ENCODE measurements at places on chromosomes 16 and 17. TPM values are rescaled to one million over a fixed set of nuclear protein-coding genes. Genes with fewer than 3 reads are reported as not detected.

CHST4 gene
- not detected for polyA plus RNA-seq

- DNase-seq = no peak
Observed at GRCh38 chr17:16569358-16569712, 331 bp upstream of the ZNF287 start.

SLC13A2 gene
- polyA plus RNA-seq = not detected

GRCh38 chr17:1521086-1521640, 4.8 kb upstream of the INPP5K start:
- DNase-seq = no peak

- no peak for DNase-seq
Observed at GRCh38 chr17:50277357-50277754, 3.1 kb downstream of the TMEM92 start.

- DNase-seq = no peak
Observed at GRCh38 chr16:49564496-49565229, 191.1 kb downstream of the C16orf78 start.

DNA sequence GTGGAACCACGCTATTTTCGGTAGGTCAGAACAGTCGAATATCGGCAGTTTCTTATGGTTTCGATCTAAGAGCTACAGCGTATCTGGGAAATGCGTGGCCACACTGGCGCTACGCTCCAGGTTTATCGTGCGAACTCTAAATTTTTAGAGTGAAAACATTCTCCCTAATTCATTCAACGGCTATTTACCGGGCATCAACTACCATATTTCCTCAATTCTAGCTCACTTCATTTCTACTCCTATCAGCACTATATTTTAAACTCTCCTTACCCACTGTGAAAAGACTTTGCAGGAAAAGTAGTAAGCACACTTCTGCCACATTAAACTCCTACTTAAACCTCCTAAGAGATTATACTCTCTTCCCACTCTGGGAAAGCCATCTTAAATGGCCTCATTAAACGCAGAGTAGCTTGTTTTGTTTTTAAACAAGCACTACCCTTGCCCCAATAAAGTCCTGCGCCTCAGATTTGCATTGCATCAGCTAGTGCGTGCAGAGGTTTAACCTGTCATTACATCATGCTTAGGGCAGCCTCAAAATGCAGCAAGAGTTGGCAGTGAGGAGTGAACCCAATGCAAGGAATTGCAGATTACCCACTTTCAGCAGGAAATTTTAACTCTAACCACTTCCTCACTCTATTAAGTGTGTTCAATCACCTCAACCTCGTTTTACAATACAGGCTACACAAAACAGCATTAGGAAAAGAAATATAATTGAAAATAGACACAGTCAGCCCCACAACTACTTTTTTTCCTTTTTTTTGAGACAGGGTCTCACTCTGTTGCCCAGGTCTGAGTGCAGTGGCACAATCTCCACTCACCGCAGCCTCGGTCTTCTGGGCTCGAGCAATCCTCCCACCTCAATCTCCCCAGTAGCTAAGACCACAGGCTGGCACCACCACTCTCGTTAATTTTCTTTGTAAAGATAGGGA, 18.8 kb downstream of the SIAH1 start:
- peak; percentile 94 for DNase-seq

GRCh38 chr16:23391381-23392222, 61.4 kb downstream of the COG7 start:
- no peak for DNase-seq

IKZF3 gene
- polyA plus RNA-seq = not detected

CCL5 gene
- 0.07 TPM for polyA plus RNA-seq

CPSF4L gene
- polyA plus RNA-seq = not detected

- DNase-seq = peak; percentile 31
Observed at GRCh38 chr16:74738113-74738541, 36.5 kb downstream of the FA2H start.

DNA sequence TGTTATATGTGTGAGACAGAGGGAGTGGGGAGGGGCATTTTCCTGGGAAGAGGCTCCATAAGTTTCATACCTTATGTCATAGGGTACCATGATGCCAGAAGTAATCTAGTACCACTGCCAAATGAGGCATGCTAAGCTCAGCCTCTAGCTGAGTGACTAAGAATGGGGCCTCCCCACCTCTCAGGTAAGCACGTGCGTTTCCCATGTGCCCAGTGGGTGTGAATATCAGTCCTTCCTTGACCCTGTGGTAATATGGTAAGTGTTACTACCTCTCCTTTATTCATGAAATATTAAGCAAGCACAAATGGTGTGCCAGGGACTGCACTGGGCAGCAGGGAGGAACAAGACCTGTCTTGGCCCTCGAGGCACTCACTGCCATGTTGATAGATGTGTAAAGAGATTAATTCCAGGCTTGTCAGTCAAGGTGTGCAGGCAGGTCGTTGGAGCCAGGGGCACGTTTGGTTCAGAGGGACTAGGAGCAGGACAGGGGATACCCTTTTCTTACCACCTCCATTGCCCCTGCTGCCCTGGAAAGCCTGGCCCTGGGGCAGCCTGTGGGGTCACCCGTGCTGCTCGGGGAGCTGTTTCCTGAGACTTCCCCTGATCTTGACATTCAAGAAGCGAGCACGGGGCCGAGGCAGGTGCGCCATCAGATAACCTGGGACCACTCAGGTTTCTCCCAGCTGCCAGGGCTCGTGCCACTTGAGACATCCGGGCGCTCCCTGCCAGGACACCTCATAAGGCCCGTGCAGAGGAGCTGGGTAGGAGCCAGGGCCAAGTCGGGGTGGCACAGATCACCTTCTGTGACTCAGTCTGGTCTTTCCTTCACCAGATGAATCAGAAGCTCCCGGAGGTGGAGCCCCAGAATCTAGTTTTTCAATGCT, 8.8 kb downstream of the RSAD1 start:
- no peak for DNase-seq

- DNase-seq = no peak
Observed at GRCh38 chr16:70455910-70456309, 1.5 kb downstream of the FCSK start.

DNA sequence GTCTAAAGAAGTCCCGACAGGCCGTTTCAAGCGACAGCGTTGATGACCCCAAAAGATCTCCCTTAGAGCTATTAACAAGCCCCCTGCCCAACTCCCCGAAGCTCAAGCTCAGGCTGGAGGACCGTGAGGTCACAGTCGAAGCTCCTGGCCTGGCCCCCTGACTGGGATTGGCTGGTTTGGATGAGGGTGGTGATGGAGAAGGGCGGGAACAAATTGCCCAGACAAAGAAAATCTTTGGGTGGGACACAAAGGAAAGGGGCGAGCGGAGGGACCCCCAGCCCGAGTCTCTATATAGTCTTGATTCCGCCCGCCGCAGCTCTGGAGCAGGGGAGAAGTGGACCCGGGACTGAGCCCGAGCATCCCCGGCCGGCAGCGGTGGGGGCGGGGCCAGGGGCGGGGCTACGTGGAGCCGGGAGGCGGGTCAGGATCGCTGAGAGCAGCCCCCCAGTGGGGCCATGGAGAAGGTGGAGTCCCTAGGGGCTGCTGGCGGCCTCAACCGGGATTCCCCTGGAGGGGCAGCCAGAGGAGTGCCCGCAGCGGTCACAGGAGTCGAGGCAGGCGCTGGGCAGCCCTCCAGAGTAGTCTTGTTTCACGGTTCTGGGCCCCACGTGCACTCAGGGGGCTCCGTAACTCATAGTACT, 982 bp upstream of the NEURL4 start:
- DNase-seq = peak; percentile 72
